ENCODE measurements at places on chromosomes 13 and 19.

GRCh38 chr13:49546561-49546960, 38.8 kb downstream of the RCBTB1 start:
- no peak for DNase-seq

GRCh38 chr19:43562698-43563241, 12.6 kb downstream of the XRCC1 start:
- peak; percentile 55 for DNase-seq

DNA sequence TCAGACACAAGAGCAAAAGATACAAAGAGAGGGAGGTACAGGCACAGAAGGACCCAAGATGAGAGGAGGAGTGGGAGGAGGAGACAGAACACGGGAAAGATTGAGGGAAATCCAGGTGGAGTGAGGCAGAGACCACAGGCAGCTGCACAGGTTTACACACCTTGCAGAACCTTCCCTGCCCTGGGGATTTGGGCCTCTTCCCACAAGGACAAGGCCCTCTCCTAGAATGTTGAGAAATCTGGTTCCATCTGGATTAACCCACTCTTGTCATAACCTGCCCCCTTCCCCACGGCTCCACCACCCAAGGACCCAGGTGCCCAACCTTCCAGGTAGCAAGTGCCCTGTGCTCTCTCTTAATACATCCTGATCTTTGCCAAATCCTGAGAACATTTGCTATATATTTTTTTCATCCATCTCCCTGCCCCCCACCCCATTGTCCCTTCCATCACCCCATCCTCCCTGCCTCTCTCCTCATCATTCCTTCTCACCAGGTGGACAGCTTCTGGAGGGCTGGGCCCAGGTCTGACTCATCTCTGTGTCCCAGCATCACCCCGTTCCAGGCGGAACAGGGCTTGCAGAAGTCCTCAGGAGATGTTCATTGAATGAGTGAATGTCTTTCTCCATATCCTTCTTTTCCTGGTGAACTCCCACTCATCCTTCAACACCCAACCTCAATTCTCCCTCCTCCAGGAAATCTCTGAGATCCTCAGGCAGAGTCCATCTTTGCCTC, 8.8 kb upstream of the KLK8 start:
- no peak for DNase-seq

DNA sequence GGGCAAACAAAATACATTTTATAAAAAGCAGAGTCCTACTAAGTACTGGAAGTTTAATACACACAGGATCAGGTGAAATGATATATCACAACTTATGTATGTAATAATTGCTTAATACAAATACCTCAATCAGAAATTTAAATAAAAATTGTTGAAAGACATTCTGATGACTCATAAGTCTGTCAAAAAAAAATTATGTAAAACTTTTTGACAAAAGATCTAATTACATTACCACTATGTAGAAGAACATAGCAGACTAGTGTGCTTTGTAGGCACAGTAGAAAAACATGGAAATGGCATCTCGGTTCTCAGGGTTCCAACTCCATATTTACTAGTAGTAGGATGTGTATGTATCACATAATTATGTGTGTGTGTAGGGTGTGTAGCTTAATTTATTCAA, 156.2 kb downstream of the DNAJC3 start:
- no peak for DNase-seq

DNA sequence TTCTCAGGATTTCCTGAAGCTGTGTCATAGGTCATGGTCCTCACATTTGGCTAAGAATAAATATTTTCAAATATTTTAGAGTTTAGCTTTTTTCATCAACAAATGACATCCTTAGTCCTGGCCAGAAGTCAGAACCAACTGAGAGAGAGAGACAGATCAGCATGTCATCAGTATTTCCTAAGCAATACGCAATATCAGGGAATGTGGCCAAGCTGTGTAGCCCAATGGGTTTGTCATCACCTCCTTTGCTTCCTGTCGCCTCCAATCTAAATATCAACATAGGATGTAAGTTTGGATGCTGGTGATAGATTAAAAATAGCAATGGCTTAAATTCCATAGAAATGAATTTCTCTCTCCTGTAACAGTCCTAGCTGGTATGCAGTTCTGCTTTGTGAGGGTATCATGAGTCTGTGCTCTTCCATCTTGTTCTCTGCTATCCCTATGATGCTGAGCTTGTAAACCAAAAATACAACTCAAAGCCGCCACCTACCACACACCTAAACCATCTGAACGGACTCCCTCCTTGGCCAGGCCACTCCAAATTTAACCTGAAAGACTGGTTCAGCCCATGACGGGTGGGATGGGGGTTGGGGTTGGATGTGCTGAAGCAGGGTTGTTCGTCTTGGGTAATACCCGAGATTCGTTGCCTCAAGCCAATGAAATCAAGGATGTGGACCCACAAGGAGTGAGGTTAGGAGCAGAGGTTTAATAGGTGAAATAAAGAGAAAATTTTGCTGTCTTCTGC, 10.0 kb upstream of the IGSF23 start:
- DNase-seq: no peak

GRCh38 chr13:37918116-37918714, 48.6 kb upstream of the TRPC4 start:
- DNase-seq: no peak

GRCh38 chr13:108270442-108270841, 924 bp downstream of the TNFSF13B start:
- no peak for DNase-seq

- DNase-seq: no peak
These were observed 15.2 kb downstream of the PHLDB3 start for GRCh38 chr19:43489310-43489709.

DNA sequence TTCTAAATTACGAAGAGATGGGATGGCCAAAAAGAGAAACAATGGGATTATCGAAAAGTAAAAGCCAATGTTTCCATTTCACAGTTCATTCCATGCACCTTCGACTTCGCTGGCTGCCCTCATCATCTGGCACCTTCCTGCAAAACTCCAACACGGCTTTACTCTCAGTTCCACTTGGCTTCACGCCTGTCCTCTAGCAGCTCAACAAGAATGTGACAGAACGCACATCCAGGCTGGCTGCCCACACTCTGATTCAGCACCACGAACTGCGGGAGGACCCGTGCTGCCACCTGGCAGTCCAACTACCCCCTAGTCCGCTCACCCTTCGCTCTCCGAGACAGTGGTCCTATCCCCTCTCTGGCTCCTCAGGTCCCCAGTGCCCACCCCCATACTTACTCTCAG, 11.7 kb downstream of the ATP7B start:
- no peak for DNase-seq

DNA sequence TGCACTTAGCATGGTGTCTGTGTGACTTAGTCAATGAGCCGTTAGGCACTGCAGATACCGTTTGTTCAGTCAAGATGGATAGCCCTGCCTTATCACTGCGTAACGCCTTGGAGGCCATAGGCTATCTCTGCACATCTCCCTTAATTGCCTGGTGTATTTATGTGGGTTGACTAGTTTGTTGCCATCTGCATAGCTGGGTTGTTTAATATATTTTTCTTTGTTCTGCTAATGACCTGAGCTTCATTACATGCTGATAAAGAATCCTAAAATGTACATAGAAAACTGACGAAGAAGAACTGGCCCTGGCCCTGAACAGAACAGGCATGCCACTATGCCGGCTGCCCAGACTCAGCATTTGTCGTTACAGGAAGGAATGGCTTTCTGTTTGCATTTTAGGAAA, 297.8 kb downstream of the SHISA2 start:
- DNase-seq: no peak

GRCh38 chr13:110269509-110270185, 37.3 kb downstream of the COL4A1 start:
- DNase-seq: no peak

Data from stimulated activated CD8-positive, alpha-beta memory T cell treated with anti-CD3 and anti-CD28 coated beads, Interleukin-7, amount 100 ng/mL, for 1 hour (primary cell).